RPMI7951 (cell line): ENCODE measurements at places on chromosomes 13 and 19.

DNA sequence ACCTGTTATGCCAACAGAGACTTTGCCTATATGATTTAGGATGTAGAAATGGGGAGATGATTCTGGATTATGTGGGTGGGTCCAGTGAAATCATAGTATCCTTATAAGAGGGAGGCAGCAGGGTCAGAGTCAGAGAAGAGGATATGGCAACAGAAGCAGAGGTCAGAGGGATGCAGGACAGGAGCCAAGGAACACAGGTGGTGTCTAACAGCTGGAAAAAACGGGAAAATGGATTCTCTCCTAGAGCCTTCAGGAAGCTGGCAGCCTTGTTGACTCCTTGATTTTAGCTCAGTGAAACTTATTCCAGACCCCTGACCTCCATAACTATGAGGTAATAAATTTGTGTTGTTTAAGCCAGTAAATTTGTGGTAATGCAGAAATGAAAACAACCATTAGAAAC is 28.8 kb upstream of the OXGR1 start:
- no peak for DNase-seq

DNA sequence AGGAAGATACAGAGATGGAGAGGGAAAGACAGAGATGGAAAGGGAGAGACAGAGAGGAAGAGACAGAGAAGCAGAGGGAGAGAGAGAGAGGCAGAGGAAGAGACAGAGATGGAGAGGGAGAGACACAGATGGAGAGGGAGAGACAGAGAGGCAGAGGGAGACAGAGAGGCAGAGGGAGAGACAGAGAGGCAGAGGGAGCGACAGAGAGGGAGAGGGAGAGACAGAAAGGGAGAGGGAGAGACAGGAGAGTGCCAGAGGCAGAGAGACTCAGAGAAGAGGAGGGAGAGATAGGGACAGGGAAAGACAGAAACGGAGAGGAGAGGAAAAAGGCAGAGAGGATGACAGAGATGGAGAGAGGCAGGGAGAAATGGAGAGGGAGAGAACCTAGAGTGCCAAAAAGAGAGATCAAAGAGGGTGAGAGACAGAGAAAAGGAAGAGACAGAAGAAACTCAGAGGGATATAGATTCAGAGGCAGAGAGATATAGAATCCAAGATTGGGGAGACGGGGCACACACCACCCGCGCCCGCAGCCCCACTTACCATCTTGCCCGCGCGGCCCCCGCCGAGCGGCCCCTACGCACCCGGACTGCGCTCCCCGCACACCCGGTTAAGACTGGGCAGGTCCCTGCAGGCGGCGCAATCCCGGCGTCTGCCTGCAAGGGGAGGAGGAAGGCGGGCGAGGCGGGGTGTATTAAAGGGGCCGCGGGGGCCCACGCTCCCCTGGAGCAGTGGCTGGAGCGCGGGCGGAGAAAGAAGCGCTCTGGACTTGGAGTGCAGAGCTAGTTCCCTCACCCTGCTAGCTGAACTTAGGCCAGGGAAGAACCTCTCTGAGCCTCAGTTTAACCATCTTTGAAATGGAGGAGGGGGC is 10.7 kb downstream of the TM6SF2 start:
- no peak for DNase-seq

- no peak for DNase-seq
Observed at GRCh38 chr19:49894879-49895565, 1.7 kb downstream of the IL4I1 start.

- DNase-seq, result no peak
Observed at GRCh38 chr13:30021611-30022010, 171.2 kb upstream of the UBL3 start.

DNA sequence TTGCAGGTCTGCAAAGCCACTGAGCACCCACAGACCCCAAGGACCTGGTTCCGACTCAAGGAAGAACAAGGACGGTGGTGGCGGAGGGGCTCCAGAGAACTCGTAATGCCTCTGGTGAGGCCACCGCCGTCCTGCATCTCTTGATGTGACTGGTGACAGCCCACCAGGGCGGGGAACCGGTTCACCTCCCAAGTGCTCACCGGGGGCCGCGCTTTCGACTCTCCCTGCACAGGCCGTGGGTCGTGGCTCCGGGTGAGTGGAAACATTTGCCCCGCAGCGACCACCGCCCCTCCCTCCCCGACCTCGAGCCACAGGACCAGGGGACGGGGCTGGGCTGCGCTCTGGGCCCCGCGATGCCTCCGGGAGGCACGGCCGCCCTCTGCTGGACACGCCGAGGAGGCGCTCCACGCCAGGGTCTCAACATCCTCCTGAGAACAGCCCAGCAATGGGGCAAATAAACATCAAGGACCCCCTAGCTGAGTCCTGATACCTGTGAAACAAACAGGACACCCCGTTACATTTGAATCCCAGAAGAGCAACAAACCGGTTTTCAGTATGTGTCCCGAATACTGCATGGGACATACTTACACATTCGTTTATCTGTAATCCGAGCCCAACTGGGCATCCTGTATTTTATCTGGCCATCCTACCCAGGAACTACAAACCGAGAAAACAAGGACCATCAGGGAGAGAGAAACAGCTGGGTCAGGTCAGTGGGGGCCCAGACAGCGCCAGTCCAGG is 3.9 kb upstream of the PLPP2 start:
- DNase-seq, result no peak

GRCh38 chr13:90640976-90641375 is 706.5 kb upstream of the MIR17HG start:
- peak; percentile 63 for DNase-seq

- DNase-seq, result no peak
Observed at GRCh38 chr13:49584771-49585182, 581 bp downstream of the RCBTB1 start.

- no peak for DNase-seq
Observed at GRCh38 chr13:63010072-63010658, 1594.5 kb upstream of the PCDH20 start.

DNA sequence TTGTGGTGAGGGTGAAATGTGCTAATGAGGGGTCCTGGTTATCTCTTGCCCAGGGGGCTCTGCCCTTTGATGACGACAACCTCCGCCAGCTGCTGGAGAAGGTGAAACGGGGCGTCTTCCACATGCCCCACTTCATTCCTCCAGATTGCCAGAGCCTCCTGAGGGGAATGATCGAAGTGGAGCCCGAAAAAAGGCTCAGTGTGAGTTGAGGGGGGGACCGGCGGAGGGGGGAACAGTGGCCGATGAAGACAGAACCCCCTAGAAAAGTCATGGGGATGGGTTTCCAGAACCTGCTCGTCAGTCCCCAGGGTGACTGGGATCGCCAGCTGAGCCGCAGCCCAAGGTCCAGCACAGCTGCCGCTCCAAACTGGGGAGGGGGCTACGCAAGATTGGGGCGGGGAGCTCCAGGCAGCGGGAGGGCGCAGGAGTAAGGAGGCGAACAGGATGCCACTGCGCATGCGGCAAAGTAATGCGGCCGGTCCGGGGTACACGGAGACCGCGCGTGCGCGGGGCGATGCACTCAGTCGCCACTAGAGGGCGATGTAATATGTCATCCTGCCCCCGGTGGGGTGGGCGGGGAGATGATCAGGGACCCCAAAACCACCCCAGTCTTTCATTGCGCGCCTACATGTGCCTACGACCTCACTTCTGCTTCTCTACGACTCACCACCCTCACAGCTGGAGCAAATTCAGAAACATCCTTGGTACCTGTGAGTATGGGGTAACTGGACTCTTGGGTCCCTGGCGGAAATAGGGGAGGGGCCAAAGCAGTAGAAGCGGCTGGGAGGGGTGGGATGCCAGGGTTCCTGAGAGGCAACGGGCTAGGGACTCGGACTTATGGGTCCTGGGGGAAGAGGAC is 17.9 kb downstream of the BRSK1 start:
- peak; percentile 54 for DNase-seq

GRCh38 chr13:84032116-84032515 is 149.8 kb upstream of the SLITRK1 start:
- no peak for DNase-seq

GRCh38 chr19:6057651-6058517 is 52.4 kb downstream of the RFX2 start:
- DNase-seq, result no peak

DNA sequence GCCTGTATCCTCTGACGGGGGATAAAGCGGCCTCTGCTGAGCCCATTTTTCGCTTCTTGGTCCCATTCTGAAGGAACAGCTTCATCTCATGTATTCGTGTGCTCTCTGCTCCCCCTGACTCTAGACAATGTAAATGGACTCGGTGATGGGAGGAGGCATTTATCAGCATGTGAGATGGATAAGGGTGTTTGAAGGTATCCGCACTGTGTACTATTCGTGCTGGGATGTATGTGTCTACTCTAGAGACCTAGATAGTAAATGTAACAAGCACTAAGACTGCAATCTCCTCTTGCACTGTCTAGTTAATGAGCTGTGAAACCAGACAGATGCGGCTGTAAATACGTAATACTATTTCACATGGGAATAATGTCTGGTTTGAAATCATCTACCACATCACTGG is 134.6 kb upstream of the ARGLU1 start:
- no peak for DNase-seq

- no peak for DNase-seq
Observed at GRCh38 chr19:58182577-58182988, 278 bp upstream of the ZNF274 start.

DNA sequence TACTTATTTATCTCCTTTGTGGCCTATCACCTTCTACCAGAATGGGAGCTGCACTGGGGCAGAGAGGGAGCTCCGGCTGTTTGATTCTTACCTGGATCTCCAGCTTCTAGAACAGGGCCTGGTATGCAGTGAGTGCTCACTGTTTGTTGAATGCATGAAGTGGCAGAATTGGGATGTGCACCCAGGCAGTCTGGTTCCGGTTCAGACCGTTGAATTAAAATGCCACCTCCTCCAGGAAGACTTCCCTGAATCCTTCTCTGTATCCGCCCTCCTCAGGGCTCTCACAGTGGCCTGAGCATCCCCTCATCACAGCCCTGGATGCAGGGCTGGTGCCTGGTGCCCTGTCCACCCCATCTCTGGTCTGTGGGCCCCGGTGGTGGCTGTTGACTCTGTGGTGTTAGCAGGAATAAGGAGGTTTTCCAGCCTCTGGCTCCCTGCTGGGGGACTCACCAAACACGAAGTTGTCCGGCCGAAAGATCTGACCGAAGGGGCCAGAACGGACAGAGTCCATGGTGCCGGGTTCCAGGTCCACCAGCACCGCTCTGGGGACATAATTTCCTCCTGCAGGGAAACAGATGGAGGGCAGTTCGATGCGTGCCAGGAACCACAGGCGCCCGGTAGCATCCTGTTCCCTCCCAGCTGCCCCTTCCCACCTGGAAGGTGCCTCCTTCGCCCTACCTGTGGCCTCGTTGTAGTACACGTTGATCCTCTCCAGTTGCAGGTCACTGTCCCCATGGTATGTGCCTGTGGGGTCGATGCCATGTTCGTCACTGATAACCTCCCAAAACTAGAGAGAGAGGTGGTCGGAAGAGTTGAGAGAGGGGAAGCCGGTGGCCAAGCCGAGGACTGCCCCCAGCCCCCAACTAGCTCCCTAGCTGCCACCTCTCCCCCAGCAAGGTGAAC is 1.0 kb downstream of the TUBB4A start:
- no peak for DNase-seq

DNA sequence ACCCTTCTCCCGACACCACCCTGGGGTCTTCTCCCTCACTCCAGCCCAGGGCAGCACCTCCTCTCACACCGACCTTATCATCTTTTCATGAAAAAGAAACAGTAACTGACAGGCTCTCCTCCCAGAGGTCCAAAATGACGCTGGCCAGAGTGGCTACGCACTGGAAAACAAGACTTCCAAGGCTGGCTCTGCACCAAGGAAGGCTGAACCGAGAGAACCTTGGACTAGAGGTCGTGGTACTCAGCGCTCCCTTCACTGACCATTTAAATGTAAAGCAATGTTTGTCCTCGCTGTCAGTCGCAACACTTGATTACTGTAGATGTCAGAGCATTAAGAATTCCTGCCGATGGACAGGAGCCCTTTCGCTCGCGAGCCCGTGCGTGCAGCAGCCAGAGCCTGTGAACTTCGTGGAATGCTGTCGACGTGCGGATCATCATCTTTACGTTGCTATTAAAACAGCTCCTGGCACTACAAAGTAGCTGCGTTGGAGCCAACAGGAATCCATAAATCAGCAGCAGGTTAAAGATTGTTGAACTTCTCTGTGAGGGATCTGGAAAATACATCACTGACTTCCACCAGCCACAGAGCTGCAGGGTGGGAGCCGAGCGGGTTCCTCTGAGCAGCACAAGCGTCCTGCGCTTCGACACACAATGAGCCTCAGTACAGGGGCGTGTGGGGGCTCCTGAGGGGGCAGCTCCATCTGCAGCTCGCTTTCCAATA is 125.5 kb upstream of the MCF2L start:
- DNase-seq, result no peak

DNA sequence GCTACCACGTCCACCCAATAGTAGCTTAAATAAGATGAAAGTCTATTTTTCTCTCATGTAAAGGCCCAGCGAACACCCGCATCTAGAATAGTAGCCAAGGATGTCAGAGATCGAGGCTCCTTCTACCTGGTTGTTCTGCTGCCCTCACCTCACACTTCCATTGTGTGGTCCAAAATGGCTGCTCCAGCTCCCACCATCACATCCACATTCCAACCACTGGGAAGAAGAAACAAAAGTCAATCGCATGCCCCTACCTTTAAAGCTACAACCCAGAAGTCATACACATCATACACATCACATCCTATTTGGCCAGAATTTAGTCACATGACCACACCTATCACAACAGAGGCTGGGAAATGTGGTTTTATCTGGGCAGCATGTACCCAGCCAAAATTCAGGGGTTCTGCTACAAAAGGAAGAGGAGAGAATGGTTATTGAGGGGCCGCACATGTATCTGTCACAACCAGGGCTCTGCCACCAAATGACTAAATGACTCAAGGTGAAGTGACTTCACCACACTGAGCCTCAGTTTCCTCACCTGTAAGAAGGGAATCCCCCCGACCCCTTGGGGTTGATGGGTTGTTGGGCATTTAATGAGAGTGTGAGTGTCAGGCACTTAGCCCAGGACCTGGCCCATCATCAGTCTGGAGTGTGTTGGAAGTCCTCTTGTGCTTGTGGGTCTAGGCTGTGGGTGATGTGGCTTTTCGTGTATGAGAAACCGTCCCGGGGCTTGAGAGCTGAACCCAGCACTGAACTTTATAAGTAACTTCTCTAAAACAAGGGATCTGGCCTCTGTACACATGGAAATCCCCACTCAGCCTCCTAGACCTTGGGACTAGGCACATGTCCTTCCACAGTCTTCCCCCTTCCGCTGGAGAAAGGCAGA is 10.2 kb upstream of the CBLC start:
- no peak for DNase-seq

DNA sequence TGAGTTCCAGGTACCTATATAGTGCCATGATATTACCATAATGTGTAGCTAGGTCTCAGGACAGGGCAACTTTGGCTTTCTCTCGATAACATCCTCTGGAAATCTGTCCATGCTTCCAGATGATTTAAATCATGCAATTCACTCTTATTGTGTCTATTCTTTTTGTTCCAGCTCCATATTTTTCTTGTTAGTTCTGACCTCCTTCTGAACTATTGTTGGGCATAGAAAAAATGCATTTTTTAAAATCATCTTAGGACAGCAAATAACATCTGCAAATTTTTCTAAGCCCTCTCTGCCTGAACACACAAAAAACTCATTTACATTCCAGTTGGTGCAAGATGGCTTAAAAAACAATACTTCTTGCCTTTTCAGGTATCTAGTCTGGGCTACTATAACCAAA is 1561.0 kb upstream of the MIR17HG start:
- no peak for DNase-seq

GRCh38 chr13:99414048-99414995 is 87.0 kb upstream of the TM9SF2 start:
- DNase-seq, result no peak

GRCh38 chr13:100630555-100630954 is 42.0 kb upstream of the GGACT start:
- no peak for DNase-seq
